Sigmoid colon (tissue), 7 donors: ENCODE measurements at places on chromosomes 12 and 14. TPM values are rescaled to one million over a fixed set of nuclear protein-coding genes. Genes with fewer than 3 reads are reported as not detected.
A peak's percentile ranks its signal among the peaks of the same experiment; 100 is the strongest.

DNA sequence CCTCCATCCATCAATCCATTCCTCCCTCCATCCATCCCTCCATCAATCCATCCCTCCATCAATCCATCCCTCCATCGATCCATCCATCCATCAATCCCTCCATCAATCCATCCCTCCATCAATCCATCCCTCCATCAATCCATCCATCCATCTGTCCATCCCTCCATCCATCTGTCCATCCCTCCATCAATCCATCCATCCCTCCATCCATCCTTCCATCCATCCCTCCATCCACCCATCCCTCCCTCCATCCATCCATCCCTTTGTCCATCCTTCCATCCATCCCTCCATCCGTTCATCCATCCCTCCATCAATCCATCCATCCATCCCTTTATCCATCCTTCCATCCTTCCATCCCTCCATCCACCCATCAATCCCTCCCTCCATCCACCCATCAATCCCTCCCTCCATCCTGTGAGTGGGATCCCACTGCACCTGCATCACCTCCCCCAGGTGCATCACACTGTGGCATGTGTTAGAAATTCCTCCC lies 338.1 kb upstream of the SFSWAP start:
- DNase-seq = peak; percentile 14

DNA sequence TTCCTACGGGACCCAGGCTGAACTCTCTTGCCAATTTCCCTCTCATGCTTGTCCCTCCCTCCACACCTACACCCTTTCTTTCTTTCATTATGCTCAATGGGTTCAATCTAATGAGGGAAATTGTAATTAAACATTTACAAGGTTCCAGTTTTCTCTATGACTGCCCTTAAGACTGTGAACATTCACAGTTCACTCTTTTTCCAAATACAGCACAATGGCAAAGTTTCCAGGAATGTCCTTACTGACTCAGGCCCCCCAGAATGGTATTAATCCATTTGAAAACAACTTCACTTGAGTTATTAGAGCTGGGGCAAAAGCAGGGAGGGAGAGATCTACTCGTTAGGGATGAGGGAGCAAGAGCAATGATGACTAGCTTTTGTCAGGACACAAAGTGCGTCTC lies 892.1 kb downstream of the NRXN3 start:
- DNase-seq = no peak

DNA sequence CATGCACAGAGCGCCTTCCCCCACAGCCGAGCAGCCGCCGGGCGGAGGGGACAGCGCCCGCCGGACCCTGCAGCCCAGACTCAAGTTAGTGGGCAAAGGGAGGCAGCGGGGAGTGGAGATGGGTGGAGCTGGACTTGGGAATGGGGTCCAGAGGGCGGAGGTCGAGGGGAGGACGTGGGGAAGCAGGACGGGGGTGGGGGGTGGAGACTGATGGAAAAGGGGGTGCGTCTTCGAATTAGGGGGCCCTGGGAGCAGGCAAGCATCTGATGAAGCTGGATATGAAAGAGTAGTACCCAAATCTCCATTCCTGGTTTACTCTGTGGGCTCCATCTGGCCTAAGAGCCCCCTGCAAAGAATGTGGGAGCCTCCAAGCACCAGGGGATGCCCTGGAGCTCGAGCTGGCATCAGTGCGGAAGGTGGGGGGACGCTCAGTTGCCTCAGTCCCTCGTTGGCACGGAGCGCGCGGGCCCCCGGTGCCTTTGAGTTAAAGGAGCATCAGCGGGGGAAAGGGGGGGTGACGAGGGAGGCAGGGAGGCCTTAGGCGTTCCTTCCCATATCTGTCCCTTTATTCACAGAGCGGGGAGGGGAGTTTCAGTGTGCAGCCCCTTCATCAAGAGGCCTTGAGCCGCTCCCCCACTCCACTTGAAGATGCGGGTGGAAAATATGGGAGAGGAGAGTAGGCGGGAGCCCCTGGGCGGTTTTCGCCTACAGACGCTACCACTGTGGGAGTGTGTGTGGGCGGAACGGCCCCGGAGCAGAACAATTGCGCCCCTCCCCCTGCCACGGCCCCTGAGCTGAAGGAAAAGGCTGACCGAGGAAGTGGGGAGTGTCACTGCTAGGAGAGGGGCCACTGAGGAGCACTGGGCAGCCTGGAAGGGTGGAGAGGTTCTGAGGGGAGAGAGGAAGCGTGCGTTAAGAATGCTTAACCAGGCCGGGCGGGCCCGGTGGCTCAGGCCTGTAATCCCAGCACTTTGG lies 644 bp downstream of the NAB2 start:
- peak; percentile 92 for DNase-seq

GRCh38 chr12:113082486-113083148 lies 26.1 kb downstream of the DTX1 start:
- no peak for DNase-seq

Gene LRTM2
- polyA plus RNA-seq = not detected

DNA sequence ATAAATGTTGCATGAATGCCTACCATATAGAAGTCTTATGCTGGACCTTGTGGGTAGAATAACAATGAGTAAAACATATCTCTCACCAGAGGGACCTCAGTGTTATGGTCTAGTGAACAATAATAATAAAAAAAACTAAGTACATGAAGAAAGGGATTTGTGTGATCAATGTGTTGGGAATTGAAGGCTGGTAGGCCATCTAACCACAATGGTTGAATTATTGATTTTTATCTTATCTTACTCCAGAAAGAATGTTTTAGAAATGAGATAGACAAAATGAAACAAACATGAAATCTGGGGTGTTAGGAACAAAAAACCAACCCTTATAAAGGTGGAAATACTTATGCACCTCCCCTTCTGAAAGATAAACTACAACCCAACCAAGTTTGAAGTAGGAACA lies 243.9 kb upstream of the LRIG3 start:
- no peak for DNase-seq

Gene COX14
- polyA plus RNA-seq = 266 TPM

GRCh38 chr12:63930971-63931370 lies 86.5 kb downstream of the SRGAP1 start:
- DNase-seq = no peak

GRCh38 chr12:46391630-46392029 lies 19.1 kb upstream of the SLC38A2 start:
- DNase-seq = no peak

DNA sequence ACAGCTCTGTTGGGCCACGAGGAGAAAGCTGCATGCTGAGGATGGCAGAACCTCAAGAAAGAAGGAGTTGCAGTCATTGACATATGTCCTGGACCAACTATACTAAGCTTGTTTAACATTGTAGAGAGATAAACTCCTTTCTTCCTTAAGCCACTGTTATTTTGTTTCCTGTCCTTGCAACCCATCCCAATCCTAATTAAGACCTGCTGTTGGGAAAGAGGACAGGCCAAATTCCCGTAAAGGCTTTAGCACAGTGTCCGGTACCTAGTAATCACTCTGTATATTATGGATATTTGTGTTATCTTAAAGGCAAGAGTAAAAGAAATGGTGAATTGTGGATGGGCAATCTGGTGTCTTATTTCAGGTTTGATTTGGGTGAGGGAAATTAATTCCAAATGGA lies 53.5 kb upstream of the WSCD2 start:
- DNase-seq = no peak
